ENCODE measurements at places on chromosomes 2 and 18.

- no peak for DNase-seq
Measured at GRCh38 chr18:45588376-45589355, 26.6 kb upstream of the SLC14A2 start.

DNA sequence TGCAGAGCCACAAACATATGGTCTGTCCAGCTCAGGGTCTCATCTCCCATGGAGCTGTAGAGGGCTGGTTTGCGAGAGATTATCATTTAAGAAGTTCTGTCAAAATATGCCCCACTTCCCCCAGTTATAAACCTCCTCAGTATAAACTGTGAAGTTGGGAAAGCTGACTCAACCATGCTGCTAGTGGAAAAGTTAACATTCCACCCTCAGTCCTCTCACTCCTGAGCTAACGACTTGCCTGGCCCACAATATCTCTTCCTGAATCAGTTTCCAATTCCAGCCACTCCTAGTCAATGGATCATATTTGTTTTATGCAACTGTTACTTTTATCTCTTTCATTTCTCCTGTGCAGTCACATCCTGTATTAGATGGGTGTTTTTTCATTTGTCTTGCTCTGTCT, 326.2 kb downstream of the SETBP1 start:
- DNase-seq, result no peak

- no peak for DNase-seq
Measured at GRCh38 chr2:24009367-24009679, 562 bp upstream of the MFSD2B start.

- DNase-seq, result no peak
Measured at GRCh38 chr2:46010223-46010924, 286.8 kb upstream of the EPAS1 start.

GRCh38 chr2:6958616-6959235, 41.5 kb downstream of the RNF144A start:
- no peak for DNase-seq

- DNase-seq, result no peak
Measured at GRCh38 chr2:189858291-189858690, 74.0 kb downstream of the PMS1 start.

- no peak for DNase-seq
Measured at GRCh38 chr2:79512442-79513401, at the start of gene CTNNA2. Gene CTNNA2, plus strand, starts transcription at chr2:79513051.

DNA sequence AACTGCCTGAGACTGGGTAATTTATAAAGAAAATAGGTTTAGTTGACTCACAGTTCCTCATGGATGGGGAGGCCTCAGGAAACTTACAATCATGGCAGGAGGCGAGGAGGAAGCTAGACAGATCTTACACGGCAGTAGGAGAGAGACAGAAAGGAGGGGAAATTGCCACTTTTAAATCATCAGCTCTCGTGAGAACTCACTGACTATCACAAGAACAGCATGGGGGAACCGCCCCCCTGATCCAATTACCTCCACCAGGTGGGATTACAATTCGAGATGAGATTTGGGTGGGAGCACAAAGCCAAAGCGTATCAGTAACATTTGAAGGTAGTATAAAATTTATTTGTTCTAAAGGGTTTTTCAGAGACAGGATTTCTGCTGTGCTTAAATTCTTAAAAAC, 5.4 kb downstream of the GALM start:
- no peak for DNase-seq

DNA sequence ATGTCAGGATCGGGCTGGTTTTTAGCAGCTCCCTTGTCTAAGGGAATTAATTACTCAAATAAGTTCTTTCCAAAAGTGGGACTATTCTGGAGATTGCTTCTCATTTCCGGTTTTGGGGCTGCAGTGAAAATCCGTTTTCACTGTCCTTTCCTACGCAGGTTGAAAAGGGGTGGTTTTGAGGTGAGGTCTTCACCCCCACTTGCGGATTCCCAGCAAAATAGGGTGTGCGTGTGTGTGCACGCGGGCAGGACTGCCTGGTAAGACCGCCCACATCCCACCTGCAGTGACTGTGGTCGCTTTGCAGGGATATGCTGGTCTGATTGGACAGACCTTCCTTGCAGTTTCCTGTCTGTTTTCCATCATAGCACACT, 472 bp upstream of the PLEKHM3 start:
- DNase-seq, result no peak

DNA sequence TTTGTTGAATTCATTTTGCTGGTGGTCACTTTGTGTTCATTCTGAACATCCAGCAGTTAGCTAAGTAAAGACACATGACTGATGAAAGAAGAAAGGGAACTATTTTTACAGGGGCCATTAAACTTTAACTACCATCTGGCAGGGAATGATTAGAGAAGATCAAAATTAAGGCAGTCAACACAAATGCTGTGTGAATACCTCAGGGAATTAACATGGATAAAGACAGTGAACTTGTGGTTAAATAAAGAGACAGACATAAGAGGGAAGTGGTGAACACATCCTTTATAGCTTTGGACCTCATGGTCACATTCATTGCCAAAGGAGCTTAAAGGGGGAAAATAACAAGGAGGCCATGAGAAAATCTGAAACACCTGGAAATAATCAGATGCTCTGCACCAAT, 52.6 kb upstream of the ATP5MC3 start:
- no peak for DNase-seq

- no peak for DNase-seq
Measured at GRCh38 chr2:156430236-156430979, 5.8 kb upstream of the GPD2 start.

Measured in omental fat pad (tissue), 4 donors.